Amygdala (tissue), 56 donors: ENCODE measurements at places on chromosomes 1 and 21.

DNA sequence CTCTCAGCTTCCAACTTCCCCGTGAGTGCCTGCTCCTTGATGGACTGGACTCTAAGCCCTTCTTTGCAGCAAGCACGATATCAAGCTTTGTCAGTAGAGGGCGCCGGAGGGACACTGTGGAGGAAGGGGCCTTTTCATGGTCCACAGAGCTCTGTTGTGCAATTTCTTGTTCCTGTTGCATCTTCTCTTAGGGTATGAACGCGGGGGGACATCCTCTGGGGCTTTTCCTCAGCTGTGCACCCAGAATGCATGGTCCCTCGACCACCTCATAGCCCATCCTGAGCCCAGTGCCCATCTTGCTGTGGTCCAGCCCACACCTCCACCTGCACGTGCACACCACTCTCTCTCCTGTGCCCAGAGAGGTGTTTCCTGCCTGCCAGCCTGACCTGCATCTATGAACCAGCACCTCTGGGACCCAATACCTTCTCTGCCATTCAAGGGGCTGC lies 556.8 kb downstream of the PTPRU start:
- DNase-seq = peak; percentile 61

DNA sequence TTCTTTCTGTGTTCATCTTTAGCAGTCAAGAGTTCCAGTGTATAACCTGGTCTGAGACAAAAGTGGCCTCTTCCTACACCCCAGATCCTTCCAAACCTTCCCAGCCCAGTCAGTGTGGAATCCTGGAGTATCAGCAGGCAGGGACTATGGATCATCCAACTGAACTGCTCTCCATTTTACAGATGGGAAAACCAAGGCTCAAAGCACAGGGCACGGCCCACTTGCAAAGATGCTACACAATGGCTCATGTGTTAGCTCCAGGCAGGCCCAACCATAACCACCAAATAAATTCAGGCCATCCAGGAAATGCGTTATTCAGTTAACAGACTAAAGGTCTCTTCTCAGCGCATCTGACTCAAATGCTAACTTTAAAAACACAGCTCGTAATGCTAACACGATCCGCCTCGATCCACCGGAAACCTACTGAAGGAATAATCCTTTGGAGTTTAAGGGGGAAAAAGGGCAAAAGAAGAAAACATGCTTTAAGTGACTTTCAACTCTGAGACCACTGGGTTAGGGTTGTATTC lies 7.1 kb downstream of the GLIS1 start:
- no peak for DNase-seq

DNA sequence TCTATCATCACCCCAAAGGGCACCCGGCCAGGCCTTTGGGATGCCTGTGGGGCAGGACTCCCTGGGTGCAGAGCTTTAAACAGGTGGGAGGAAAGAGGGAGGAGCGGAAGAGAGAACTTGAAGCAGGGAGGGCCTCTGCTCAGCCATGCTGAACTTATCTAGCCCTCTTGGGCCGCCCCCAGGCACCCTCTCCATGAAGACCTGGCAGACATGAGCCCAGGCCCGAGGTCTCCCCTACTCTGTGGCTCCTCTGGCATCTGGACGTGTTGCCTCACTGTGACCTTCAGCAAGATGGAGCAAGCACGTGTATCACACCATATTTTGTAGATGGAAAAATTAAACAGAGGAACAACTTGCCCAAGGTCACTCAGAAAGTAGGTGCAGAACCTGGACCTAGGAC lies 711.4 kb downstream of the MATN1 start:
- DNase-seq = no peak

DNA sequence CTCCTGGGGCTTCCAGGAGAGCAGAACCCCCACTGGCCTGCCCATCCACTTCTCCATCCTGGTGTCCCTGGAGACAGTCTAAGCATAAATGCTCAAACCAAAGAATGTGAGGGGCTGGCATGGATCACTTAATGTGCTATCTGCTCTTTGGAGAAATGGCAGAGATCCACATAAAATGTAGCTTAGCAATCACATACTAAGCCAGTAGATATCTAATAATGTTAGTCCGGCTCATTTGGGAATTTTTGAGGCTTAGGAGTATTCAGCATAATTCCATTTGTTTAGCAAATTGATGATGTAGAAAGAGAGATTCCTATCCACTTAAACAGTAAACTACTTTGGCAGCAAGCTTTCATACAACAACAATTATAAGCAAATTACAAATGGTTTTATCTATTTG lies 90.7 kb downstream of the TENT5C start:
- no peak for DNase-seq

DNA sequence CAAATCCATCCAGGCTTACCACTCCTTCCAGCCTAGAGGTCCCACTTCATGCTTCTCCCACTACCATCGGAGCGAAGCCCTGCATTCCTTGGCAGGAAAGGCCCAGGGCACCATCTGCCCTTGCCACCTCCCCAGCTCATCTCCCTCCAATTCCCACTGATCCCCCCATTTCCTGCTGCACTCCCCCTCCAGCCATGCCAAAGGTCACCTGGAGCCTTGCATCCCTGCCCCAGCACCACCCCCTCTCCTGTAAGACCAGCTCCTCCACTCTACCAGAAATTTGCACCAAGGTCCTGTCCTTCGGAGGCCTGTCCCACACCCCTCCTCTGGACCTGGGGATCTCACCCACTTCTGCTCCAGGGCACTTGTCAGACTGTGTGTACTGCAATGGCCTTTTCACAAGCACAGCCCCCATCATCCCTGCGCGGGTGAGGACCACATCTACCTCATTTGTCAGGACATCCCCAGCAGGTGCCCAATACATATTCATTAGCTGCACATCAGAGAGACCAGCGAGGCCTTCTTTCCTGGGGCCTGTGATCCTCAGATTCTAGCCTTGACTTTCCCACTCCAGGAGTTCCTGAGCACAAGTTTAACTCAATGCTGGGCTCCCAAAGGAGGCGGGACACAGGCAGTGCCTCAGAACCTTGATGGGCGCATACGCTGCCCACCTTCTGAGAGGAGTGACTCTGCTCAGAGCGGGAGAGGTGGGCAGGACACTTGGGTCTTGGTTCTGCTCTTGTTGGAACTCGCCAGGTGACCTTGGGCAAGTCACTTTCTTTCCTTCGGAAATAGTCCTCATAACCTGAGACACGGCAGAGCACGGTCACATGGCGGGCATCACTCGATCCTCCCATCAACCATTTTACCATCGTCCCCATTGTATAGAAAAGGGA lies 49.9 kb upstream of the EDN2 start:
- DNase-seq = no peak

GRCh38 chr1:39613250-39613649 lies 26.2 kb downstream of the HEYL start:
- no peak for DNase-seq

- no peak for DNase-seq
These were observed 93.9 kb downstream of the KCTD3 start for GRCh38 chr1:215661033-215661432.

- no peak for DNase-seq
These were observed 31.5 kb upstream of the RNF187 start for GRCh38 chr1:228455715-228456114.

DNA sequence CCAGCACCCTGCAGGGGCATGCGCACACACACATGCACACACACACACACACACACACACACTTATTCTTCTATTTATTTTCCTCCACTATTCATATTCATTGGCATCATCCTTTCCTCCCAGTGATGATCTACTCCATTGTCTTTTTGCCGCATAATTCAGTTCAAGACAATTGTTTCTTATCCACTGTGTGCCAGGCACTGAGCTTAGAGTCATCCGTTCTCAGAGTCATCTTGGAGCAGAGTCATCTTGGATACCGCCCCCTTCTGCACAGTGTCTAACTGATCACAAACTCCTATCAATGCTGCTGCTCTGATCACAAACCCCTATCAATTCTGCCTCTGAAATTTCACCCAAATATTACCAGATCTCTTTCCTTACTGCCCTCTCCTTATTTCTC lies 102.8 kb upstream of the PROX1 start:
- peak; percentile 43 for DNase-seq

DNA sequence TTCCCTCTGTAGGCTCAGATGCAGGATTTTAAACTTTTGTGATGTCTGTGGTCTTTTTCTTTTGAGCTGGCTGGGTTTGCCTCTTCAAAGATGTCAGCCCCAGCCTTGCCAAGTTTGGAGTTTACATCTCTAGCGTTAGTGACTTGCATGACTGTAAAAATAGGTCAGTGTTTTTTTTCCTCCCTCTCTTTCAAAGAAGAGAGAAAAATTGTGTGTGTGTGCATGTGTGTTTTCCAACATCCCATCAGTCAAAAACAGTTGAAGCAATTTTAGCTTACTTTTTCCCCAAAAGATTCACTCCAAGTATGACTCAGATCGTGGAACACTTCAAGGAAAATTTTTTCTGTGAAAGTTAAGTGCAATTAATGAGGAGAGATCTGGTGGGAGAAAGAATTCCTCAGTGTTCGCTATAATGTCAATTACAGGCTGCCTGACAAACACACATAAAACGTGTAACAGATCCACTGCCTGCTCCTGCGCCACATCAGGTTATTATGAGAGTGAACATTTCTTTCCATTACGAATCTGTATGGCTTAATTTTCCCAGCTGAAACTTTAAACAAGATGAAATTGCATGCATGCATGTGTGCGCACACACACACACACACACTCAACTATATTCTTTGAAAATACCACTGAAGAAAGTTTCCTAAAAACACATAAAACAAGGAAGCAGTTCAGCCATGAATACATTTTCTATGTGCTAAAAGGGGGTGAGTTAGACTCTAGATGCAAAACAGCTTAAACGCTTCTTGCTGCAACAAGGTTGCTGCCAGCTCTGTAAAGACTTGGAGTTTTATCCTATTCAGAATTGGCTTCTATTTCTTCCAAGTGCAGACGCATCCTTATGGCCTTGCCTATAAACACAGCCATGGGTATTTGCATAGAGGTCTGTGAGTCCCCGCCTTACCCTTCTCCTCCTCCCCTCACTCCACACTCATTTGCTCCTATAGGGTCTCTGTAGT lies 55.5 kb downstream of the TLR5 start:
- no peak for DNase-seq

DNA sequence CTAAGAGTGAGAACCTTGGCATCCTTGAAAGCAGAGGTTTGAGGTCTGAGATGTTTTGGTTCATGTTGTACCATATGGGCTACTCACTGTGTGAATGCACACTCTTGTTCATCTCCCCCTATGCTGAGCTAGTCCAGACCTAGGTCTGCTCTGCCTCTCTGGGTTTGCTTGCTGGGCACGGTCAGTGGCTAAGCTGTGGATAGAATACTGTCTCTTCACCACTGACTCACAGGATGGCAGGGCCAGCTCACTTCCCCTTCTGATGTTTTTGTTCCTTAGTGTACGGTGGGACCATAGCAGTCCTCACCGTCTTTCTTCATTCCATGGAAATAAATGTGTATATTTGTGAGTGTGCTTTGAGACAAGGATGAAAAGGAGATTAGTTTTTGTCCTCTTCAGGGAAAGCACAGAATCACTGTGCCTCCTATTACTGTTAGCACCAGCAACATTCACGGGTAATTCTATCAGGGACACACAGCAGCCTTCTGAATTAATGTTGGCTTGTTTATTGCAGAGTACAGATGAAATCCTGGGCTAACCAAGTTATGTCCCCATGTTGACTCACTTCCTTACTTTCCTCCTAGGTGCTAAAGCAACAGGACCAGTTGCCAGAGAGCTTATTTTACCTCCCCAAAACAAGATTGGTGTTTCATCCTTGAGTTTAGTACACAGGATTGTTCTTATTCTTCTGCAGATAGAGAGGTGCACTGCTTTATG lies 56.9 kb upstream of the IVNS1ABP start:
- DNase-seq = no peak

- peak; percentile 47 for DNase-seq
These were observed 6.6 kb upstream of the ADORA3 start for GRCh38 chr1:111509997-111510375.

DNA sequence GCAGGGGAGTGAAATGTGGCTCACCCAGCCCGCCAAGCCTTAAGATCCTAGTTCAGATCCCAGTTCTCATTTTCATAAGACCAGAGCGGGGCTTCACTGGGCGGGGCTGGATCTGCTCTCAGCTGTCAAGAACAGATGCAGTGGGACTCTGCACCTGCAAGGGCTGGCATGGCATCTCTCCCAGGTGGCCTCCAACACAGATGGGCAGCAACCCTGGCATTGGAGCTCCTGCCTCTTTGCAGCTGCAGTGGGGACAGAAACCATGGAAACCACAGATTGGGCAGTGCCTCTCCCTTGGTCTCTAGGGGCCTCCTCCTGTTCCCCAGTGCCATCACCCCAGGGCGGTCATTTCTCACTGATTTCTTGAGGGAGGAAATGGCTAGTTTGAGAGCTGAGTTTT lies 267.7 kb downstream of the PRDM2 start:
- DNase-seq = no peak

DNA sequence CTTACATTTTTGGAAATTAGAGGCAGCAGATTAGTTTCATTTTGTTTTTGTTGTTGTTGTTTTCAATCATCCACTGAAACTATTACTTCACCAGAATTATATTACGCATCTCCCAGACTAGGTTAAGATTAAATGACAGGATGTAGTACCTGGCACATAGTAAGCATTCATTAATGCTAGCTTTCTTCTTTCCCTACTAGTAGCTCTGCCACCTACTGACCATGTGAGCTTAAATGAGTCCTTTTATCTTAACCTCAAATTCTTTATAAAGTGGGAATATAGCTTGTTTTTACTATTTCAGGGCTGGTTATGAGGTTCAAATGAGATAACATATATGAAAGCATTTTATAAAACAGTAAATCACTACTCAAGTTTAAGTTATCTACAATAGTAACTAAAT lies 10.2 kb upstream of the ASPM start:
- no peak for DNase-seq

DNA sequence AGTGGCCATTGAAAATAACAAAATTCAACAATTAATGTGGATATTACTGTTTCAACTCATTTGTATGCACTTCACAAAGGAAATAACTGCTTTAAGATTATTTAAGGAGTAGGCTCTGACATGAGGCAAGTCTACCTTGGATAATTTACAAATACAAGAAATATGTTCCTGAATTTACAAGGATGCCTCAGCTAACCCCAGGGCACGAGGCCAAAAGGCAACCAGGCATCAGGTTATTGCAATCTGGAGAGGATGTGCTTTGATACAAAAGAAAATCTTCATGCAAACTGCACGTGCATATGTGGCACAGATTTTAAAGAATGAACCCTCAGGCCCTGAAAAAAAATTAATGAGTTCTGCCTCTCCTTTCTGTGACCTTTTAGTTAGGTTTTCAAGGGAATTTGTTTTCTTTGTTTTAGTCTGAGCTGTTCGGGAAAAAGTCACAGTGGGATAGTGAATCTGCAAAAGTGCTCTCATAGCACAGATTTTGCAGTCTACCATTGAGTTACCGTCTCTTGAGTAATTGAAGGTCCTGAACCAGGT lies 1304.2 kb upstream of the ADGRL4 start:
- DNase-seq = no peak

- no peak for DNase-seq
These were observed 762.6 kb downstream of the MRPL39 start for GRCh38 chr21:24844671-24845070.

DNA sequence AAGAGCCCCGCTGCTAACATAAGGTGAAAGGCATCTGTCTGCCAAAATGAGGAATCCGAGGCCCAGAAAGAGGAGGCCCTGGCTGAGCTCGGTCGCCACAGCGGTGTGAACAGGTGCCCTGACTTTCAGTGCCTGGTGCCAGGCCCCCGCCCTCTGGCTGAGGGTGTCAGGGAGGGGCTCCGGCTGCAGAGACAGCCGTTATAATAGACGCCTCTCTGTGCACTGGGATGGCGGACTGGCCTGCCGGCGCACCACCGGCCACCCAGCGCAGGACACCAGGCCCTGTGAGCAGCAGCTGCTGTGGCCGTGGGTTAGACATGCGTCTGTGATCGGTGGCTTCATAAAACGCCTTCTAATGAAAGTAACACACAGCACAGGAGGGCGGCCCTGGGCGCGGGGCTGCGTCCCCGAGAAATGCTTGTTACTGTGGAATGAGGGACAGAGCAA lies 51.4 kb upstream of the ACTRT2 start:
- DNase-seq = no peak
